ENCODE measurements at places on chromosomes 3 and 15. TPM values are rescaled to one million over a fixed set of nuclear protein-coding genes. Genes with fewer than 3 reads are reported as not detected.

The PLSCR5 gene
- not detected for total RNA-seq

DNA sequence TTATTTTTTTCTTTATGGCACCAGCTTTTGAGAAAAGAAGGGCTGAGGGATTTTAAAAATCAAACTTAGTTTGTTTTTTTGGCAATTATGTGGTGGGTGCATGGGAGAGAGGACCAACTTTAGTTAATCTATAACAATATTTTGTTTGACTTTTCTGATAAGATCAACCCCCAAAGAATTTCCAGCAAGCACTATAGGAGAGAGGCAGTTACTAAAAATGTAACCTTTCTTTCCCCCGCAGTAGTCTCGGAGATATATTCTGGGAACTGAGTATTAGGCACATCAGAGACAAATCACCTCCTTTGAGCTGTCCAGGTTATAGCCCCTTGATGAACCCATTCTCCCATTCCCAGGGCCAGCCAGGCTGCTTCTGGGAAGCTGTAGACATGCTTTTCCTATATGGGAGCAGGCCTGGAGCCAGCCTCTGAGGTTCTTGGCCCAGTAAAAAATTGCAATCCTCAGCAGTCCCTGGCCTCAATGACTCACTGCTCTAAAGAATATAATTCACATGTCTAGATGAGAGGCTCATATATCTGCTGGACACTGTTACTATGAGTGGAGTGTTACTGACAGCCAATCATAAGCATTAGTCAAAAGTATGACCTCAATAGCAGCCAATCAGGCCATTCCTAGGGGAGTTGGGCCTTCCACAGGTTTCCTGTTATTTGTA lies 138.3 kb upstream of the AGBL1 start:
- DNase-seq: no peak

The CHST2 gene
- 14.5 TPM for total RNA-seq

The TERC gene
- 246 TPM for total RNA-seq

The NOX5 gene
- total RNA-seq: 0.75 TPM

GRCh38 chr15:59923508-59923907 lies 80.6 kb upstream of the FOXB1 start:
- no peak for DNase-seq

DNA sequence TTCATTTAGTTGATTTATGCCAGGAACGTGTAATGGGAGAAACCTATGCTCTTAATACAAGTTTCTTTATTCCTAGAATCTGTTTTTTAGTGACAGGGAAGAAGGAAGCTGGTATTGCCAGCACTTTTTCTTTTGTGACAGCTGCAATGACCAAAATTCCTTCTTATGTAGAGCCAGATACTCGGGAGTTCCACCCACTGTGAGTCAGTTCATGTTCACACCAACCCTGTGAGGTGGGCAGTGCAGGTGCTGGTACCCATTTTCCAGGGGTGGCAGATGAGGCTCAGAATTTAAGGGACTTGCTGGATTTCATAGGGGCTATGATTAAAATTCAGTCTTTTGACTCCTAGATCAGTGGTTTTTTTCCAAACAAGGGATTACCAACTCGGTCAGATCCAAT lies 34.7 kb downstream of the OXNAD1 start:
- DNase-seq: no peak

The TIMP4 gene
- 1.1 TPM for total RNA-seq

Data from kidney epithelial cell (primary cell).